ENCODE measurements at places on chromosomes 4 and X.
A peak's percentile ranks its signal among the peaks of the same experiment; 100 is the strongest.

DNA sequence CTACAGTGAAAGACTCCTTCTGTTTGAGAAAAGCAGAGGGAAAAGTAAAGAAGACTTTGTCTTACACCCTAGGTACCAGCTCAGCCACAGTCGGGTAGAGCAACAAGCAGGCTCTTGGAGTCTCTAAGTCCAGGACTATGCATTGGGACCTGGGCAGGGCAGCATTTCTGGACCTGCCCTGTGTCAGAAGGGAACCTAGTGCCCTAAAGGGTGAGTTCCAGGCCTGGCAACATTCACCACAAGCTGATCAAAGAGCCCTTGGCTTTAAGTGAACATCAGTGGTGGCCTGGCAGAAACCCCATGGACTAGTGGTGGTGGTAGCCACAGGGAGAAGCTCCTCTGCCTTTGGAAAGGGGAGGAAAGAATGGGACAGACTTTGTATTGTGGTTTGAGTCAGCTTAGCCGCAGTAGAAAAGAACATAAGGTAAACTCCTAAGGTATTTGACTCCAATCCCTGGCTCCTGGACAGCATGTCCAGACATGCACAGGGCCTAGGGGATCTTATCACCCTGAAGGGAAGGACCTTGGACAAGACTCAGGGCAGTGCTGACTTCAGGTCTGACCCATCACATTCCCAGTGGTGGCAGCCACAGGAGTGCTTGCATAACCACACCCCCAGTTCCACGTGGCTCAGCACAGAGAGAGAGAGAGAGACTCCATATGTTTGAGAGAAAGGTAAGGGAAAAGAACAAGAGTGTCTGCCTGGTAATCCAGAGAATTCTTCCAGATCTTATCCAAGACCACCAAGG, 32.6 kb downstream of the CCDC158 start:
- no peak for DNase-seq

DNA sequence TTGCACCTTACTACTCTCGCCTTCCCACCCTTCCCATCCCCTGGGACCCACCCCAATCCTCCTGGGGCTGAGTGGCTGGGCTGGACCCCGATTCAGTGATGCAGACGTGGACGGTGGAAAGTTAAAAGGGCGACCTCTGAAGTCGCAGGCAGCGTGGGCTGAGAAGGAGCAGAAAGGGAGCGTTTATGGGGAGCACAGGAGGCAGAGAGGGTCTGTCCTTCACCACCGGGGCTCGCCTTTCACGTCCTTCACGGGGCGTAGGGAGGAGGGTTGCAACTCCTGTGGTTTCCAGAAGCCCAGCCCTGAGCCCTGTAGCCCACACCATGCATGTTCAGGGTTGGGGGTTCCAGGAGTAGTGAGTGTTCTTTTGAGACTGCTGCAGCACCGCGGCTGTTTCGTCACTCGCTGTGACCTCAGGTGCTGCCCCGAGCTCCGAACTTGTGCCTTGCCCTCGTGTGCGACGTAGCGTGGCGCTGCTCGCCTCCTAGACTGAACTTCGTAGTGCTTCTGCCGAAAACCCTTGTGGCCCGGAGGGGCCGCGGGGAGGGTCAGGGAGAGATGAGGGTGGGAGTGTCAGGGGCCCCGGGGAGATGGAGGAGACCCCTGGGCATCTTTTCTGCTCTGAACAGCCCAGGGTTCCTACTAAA, 1.6 kb downstream of the NHS start:
- DNase-seq = peak; percentile 35

DNA sequence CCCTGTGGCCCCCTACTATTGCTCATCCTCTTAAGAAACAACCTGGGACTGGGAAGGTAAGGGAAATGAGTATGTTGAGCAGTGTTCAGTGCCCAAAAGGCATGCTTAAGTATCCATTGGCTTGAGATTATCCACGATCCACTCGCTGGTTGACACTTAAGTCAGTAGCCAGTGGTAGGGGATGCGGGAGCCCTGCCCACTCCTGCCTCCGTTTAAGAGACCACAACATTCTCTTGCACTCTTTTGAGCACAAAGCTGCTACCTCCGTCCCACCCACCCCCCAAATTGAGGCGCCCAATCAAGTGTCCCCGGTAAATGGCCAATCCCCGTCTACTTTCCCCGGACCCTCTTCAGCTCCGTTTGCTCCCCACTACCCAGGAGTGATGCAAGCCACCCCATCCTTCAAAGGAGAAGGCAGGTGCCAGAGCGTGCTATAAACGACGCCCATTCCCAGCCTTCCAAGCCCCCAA, 25.0 kb downstream of the UTP14A start:
- DNase-seq = peak; percentile 20

- no peak for DNase-seq
These were observed 215.4 kb upstream of the MAB21L2 start for GRCh38 chr4:150366487-150366999.

GRCh38 chrX:112048707-112049106, 33.9 kb downstream of the TRPC5 start:
- DNase-seq = no peak

DNA sequence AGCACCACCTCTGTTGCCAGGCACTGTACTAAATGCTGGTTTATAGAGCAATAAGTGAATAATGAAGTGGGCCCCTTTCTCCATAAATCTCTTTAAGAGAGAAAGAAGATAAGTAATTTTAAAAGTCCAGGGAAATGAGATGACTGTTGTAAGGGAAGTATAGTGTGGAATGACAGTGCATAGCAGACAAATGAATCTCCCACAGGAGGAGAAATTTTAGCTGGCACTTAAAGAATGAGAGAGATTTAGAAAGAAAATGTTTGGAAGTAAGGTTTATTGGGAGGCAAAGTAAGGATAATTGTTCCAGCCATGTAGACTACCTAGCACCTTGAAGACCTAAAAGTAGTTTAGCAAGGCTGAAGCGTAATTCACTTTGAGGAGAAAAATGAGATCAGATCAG, 1081.1 kb upstream of the PABPC4L start:
- peak; percentile 27 for DNase-seq

- peak; percentile 21 for DNase-seq
These were observed 126.6 kb downstream of the PPP4R3C start for GRCh38 chrX:27336466-27337091.

DNA sequence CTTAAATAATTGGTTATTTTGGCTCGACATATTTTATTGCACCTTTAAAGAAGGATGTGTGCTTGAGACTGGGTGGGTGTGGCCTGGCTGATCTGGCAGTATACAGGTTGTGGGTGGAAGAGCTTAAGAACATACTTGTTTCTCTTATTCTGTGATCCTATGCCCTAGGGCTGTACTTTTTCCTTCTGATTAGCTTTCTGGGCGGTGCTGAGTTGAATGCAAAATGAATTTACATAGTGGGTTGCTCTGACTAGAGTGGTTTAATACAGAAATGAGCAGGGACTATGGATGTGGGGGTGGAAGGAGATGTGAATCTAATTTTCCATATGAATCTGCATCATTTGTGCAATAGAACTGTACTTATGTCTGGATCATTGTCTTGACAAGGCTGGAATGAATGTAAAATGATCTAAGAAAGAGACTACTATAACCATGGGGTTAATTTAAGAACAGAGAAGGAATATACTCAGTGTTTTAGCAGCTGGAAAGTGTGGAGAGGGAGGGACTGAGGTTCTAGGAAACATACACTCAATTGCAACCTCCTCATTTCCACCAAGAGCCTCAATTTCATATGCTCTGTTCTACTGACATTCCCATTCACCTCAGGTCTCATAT, 73.7 kb downstream of the RLIM start:
- DNase-seq = peak; percentile 9

DNA sequence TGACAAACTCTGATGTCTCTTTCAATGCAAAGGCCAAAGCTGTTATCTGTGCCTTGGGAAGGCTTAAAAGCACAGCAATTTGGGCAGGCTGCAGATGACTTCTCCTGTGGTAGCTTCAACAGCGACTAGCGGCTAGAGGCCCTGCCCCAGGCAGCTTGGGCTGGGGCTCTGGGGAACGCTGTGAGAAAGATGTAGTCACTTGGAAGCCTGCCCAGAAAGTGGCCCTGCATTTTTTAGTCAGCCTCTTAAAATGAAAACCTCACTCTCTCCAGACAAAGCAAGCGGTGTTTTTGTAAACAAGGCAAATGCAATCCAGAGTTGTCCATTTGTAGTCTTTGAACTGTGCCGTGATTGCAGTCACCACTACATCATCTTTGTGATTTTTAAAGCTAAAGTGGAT, 27.5 kb downstream of the PCYT1B start:
- DNase-seq = peak; percentile 71

DNA sequence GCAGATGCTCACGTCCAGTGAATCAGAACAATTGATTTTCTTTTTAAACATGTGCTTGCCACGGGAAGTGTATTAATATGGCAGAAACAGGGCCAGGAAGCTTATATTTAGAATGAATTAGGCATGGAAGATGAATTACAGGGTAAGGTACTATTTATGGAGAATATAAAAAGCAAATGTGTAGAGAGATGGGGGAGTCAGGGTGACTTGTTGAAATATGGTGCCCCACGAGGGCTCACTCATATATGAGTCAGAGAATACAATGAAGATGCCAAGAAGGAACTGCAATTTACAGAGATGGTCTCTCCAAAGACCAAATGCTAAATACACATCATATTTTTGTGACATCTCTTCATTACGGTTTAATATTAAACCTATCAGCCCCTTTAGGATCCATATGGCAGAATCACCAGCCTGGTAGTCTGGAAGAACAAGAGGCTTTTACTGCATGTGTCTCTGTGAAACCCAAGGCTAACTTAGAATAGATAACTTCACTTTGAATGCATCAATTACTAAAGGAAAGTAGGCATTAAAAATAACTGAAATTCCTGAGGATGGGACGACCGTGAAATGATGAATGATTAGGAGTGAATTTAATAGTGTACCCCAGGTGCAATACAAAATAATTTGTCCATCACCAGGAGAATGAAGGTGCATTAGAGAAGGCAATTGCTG, 385.3 kb downstream of the ARHGAP24 start:
- DNase-seq = peak; percentile 24

- peak; percentile 5 for DNase-seq
These were observed 26.4 kb downstream of the NELFA start for GRCh38 chr4:1982124-1983052.

- DNase-seq = no peak
These were observed 27.5 kb downstream of the RUFY3 start for GRCh38 chr4:70749313-70749712.

DNA sequence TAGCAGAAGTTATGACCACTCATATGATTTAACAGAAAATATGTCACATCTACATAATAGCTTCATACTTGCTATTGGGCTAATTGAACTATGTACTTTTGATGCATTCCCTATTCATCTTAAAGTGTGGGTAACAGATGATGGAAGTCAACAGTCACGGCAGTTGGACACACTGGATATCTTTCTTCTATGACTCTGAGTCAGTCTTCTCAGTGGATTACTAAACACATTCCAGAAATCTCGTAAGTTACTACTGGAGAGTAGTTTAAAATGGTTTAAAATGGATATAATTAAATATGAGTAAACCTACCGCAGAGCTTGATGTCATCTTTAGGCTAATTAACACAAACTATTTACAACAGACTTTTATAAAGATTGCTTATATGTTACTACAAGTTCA, 30.1 kb upstream of the CFAP299 start:
- DNase-seq = peak; percentile 50
